ENCODE measurements at places on chromosomes 7 and 10.

- no peak for DNase-seq
Measured at GRCh38 chr10:46096446-46096845, 50.4 kb upstream of the MSMB start.

GRCh38 chr10:68172324-68172723, 59.6 kb downstream of the ATOH7 start:
- no peak for DNase-seq

- DNase-seq = no peak
Measured at GRCh38 chr10:30403494-30403893, 30.5 kb upstream of the MAP3K8 start.

- DNase-seq = no peak
Measured at GRCh38 chr10:11835704-11836103, 12.5 kb downstream of the PROSER2 start.

DNA sequence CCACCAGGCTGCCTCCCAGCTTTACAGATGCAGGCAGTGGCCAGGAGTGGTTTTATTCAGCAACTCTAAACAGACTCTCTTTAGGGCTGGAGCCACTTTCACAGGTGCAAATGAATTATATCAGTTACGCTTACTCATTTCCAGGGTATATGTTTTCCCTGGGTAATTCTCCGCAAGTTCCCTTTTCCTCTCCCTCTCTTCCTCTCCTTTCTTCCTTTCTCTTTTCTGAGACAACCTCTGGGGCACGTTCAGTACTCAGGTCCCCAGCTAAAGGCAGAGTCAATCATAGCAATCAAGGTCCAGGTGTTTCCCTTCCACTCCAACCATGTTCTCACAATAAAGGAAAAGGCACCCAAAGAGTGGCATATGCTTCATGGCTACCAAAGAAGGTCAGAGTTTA, 41.3 kb downstream of the PDLIM1 start:
- no peak for DNase-seq

DNA sequence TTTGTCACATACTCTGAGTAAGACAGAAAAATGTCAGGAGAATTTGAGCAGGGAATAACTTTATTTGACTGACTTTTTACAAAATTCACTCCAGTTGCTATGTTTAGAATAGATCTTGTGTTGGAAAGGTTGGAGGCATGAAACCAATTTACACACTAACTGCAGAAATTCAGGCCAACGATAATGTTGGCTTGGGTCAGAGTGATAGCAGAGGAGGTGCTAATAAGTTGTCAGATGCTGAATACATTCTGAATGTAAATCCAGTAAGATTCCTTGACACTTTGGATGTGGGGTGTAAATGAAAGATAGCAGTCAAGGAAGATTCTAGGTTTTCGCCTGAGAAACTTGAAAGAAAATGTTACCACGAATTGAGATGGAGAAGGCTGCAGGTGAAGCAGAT, 502.5 kb upstream of the GHITM start:
- DNase-seq = no peak

- no peak for DNase-seq
Measured at GRCh38 chr10:95282107-95282506, 8.7 kb downstream of the PDLIM1 start.

DNA sequence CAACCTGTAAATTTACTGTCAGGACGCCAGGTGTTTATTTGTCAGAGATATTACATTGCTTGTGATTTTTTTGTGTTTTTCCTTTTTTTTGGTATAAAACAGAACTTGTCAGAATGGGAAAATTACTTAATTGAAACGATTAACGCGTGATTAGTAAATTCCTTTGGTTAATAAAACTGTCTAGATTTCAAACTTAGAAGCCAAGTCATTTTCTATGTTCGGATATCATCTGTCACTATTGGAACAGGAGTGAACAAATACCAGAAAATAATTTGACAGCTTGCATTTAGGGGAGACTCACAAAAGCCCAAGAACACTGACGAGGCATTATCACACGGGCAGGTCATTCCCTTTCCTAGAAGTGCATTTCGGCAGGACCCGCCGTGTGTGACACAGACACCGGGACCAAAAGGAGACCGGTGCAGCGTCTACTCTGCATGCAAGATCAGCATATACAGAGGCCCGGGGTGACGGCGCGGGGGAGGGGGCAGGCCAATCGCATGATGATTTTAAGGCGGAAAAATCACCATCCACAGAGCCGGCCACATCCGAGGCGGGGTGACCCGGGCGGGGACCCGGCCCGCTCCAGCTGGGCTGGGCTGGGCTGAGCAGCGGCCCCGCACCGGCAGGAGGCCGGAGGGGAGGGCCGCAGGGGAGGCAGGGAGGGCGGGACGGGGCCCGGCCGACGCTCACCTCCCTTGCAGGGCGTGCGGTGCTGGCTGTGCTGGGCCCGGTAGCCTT, 841 bp downstream of the GLUD1 start:
- peak; percentile 69 for DNase-seq

GRCh38 chr10:113576852-113577251, 24.0 kb downstream of the HABP2 start:
- no peak for DNase-seq

DNA sequence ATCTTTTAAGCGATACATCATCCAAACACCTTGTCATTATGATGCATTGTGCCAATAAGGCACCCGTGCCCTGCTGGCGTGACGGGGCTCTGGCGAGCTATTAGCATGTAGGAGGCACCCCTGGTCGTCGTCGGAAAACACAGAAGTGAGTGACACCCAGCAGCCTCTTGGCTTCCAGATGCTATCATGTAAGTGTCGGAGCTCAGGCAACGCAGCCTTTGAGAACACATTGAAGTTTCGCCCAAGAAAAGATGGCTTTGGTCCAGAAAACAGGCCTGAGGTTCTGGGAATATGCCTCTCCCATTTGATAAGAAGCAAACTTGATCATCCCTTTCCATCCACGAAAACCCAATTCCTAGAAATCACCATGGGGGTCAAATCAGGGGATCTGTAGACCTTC, 555.3 kb downstream of the GALNT17 start:
- no peak for DNase-seq

DNA sequence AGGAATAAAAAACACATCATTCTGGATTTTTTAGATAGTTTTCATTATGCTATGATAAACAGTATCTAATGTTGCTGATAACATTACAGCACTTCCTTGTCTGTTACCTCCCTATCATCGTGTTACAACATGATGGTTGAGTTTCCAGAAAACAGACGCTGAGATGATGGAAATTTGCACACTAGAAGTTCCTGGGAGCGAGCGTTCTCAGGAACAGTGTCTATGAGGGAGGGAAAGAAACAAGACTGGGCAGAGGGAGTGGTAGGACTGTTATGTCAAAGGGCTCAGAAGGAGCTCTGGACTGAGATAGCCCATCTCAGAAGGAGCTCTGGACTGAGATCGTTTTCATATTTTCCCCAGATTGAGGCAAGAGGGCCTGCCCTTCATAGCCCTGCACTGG, 121.6 kb downstream of the REEP3 start:
- no peak for DNase-seq

DNA sequence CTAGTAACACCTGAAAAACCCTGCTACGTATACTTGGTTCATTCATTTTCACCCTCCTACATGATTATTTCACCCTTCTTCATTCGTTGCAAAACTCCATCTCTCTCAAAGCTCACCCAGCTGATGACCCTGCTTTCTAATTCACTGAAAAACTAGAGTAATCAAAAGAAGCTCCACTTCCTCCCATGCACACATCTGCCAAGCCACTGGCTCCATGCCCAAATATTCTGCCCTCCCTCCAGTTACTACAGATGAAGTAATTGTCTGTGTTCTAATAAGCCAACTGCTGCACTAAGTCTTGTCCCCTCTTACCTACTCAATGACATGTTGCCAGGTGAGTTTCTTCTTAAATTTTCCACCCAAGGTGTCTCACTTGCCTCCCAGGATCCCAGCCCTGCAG, 96.9 kb upstream of the CCDC71L start:
- DNase-seq = no peak

GRCh38 chr7:26897928-26898327, 33.5 kb upstream of the SKAP2 start:
- DNase-seq = no peak

GRCh38 chr7:13990319-13990983, 985 bp upstream of the ETV1 start:
- no peak for DNase-seq

DNA sequence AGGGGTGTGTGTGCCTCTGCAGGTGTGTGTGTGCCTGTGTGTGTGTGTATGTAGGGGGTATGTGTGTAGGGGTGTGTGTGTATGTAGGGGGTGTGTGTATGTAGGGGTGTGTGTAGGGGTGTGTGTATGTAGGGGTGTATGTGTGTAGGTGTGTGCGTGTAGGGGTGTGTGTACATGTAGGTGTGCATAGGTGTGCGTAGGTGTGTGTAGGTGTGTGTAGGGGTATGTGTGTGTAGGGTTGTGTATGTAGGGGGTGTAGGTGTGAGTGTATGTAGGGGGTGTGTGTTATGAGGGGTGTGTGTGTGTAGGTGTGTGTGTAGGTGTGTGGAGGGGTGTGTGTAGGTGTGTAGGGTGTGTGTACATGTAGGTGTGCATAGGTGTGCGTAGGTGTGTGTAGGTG, 48.6 kb upstream of the PSMG3 start:
- DNase-seq = no peak

DNA sequence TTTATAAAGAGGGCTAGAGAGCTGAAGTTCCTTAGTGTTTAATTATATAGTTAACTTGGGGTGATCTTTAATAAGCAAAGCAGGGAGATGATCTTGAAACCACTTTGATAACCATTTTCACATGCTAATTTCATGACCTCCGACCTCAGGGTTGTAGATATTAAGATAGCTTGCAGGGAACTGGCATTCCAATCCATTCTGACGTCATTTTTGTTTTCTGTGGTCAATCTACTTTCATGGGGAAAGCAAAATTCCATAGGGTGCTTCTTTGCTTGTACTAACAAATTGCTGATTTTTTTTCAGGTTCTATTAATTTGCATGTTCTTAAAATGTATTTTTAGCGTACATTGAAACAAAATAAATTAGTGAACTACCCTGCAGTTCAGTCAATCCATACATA, 139.3 kb downstream of the CDCA7L start:
- DNase-seq = no peak

DNA sequence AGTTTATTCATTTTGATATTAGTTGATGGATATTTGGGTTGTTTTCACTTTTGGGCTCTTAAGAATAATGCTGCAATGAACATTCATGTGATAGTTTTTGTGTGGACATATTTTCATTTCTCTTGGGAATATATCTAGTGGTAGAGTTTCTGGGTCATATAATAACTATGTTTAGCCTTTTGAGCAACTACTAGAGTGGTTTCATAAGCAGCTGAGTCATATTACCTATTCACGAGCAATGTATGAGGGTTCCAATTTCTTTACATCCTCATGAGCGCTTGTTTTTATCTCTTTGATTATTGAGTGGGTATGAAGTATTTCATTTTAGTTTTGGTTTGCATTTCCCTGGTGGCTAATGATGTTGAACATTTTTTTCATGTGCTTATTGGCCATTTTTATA, 182.6 kb downstream of the PON1 start:
- no peak for DNase-seq

DNA sequence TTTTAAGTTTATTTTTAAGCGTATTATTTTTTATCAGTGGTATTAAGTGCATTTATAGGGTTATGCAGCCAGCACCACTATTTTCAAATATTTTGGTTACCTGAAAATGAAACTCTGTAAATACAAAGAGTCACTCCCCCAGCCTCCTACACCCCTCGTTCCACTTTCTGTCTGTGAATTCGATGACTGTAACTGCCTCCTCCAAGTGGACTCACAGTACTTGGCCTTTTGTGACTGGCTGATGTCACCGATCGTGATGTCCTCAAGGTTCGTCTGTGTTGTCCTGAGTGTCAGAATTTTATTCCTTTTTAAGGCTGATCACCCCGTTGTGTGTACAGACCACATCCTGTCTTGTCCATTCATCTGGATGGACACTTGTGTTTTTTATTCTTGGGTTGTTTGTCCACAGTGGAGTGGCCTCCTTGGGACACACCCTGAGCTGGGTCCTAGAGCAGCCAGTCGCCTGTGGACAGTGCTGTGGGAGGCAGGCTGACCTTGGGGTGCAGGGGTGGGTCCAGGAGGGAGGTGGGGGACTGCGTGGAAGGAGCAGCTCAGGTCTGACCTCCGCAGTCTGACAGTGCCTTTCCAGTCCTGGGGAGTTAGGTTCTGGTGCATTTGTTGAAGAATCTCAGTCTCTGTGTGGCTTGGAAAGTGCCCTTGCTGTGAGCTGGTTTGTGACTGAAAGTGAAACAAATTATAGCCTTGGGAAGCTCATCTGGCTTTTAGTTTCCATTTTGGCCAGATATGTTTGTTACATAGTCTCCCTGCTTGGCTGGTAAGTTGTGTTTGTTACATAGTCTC, 6.9 kb downstream of the MTG1 start:
- DNase-seq = no peak

DNA sequence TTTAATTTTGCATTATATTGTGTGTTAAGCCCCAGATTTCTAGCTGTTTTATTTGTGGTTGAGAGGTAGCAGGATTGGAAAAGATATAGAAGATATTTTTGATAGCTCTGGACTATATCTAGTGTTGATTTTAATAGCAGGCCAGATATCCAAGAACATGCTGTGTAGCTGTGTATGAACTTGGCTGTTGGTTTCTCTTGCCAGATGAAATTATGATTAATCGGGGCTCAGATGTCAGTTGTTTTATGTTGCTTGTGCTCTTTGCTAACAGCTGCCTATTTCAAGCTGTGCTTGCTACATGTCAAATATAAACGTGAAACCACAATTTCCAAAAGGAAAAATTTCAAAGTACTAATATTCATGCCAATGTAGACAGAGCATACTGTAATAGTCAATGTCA, 141.1 kb downstream of the GRM3 start:
- no peak for DNase-seq

DNA sequence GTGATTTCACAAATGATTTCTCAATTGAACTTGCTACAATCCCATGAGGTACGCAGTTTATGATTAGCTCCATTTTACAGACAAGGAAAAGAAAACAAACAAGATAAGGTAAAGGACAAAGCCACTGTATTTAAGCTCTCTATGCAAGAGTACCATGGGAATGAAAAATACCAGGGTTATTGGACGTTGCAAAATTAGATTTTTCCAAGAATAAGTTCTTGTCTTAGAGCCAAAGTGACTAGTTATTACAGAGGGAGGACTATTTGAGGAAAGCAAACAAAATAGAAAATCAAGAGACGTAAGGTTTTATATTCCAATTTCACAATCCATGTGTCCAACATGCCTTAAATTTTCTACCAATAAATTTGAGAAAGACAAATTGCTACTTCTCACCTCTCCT, 97.9 kb upstream of the PTN start:
- no peak for DNase-seq
